ENCODE measurements at places on chromosomes 7 and 10. TPM values are rescaled to one million over a fixed set of nuclear protein-coding genes. Genes with fewer than 3 reads are reported as not detected.

DNA sequence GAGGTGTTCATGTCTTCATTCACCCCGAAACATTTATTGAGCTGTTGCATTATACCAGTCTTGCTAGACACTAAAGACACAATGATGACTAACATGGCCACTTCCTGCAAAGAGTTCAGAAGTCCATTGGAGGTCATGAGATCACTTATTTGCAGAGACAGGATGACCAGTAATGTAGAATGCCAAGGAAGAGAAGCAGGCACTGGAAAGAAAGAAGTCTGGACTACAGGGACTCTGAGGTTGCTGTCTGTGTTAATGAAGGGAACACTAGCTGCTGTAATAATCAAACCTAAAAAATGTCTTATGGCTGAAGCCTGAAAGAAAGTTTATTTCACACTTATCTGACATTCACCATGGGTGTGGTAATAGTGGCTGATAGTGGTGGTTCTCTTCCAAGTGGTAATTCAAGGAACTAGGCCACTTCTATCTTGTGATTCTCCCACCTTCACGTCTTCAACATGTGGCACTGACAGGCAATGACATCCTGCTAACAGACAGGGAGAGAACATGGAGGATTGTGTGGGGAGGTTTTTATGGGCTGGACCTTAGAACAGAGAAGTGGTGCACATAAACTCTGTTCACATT, 89.2 kb upstream of the MKLN1 start:
- no peak overlapping the region for H3K27ac ChIP-seq
- H3K4me1 ChIP-seq, result no peaks in the 10 kb centered on the region
- H3K27me3 ChIP-seq, result peaks cover 20% of the 10 kb centered on the region

- no peak for DNase-seq
- peaks cover 21% of the 10 kb centered on the region for H3K4me1 ChIP-seq
- no peaks in the 10 kb centered on the region for H3K27me3 ChIP-seq
- peak overlapping the region; percentile 85 for H3K4me3 ChIP-seq
- H3K27ac ChIP-seq, result peak overlapping the region; percentile 87
These were observed 846 bp downstream of the DNAJC1 start for GRCh38 chr10:22002591-22003176.

- H3K27me3 ChIP-seq, result no peaks in the 10 kb centered on the region
- H3K4me1 ChIP-seq, result peaks cover 22% of the 10 kb centered on the region
- H3K4me3 ChIP-seq, result no peak overlapping the region
These were observed 14.7 kb downstream of the KCTD7 start for GRCh38 chr7:66643395-66643794.

DNA sequence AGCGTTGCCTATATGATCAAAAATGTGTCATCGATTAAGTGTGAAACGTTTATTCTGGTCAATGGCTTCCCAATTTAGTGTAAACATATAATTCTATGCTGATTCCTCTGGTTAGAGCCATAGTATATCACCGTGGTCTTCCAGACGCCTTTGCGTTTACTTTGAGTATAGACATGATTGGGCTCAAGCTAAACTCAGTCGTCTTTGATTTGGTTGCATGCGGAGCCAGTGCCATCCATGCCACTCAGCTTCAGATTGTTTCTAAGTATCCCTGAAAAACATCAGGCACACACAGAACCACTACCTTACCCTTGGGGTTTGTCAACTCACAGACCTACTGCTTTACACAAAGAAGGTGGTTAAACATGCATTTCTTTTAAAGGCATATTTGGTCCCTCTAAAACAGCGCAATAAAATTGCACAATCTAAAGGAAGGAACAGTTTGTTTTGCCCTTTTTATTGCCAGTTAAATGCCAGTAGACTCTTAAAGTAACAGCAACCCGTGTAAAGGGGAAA, 273.6 kb upstream of the KLF6 start:
- H3K27ac ChIP-seq, result no peak overlapping the region
- DNase-seq, result no peak
- H3K4me3 ChIP-seq, result no peak overlapping the region

GRCh38 chr10:98340940-98341310, 72.9 kb upstream of the LOXL4 start:
- no peak overlapping the region for H3K27ac ChIP-seq
- DNase-seq, result no peak
- H3K27me3 ChIP-seq, result peaks cover 5% of the 10 kb centered on the region
- H3K4me3 ChIP-seq, result no peak overlapping the region
- no peaks in the 10 kb centered on the region for H3K36me3 ChIP-seq
- no peaks in the 10 kb centered on the region for H3K4me1 ChIP-seq

Gene PAPOLB
- total RNA-seq, result 0.25 TPM

DNA sequence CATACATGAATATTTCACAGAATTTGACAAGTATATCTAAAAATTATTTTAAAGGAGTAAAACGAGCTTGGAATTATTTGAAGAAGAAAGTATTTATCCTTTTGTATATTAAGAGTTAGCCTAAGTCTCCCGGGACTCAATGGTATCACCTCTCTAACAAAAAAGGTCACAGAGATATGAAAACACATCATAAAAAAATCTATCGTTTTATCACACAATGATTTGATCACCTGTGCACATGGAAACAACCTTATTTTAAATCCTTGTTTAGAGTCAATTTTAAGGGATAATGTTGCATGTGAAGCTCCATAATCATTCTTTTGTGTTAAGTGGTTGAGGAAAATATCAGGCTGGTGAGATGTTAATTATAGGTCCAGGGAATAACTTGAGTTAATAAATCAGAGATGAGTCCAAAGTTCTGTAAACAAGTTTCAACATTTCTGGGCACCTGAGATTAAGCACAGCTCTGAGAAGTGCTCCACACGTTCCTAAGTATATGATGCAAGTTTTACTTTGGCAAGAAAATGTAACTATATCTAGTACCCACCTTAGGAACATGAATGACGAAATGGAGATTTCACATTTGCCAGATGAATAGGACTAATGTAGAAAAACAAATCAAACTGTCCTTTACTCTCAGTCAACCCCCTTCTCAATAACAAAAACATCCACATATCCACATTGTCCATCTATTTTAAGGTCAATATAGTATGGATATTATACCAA, 148.5 kb upstream of the AKR1E2 start:
- no peaks in the 10 kb centered on the region for H3K36me3 ChIP-seq
- H3K27me3 ChIP-seq, result peaks cover 4% of the 10 kb centered on the region
- no peak for DNase-seq

DNA sequence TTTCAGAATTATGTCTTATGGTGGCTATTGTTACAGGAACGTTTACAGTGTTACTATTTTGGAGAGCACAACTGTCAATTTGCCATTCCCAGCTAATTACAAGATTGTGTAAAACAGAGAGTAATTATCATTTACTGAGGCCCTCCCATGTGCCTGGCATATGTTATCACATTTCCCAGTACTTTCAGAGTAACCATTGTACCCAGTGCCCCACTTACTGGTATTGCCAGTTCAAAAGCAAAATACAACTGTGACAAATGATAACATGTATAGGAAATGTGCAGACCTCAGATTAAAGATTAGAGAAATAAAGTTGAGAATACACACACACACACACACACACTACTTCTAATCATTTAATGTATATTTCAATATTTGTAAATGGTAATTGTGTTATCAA, 572.5 kb downstream of the POM121L12 start:
- H3K36me3 ChIP-seq, result no peaks in the 10 kb centered on the region
- no peak overlapping the region for H3K4me3 ChIP-seq
- no peak for DNase-seq
- H3K27me3 ChIP-seq, result no peaks in the 10 kb centered on the region

Gene PPA1
- 448 TPM for total RNA-seq

Gene C7orf33
- not detected for total RNA-seq

Gene ERVW-1
- total RNA-seq, result not detected

DNA sequence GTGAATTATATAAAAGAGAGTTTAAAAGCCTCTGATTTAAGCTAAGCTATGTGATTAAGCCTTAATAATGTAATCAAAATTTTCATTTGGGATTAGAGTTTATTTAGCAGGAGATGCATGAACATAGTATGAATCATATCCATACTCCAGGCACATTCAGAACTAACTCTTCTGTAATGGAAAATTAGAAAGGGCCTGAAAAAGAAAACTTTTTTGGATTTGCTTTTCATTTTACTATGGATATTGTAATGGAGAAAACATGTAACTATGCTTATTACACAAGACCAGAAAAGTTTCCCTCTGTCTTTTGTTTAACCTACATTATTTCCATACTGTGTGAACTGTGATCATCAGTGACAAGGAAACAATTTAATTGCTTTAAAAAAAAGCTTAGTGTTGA, 22.0 kb downstream of the TES start:
- peaks cover 33% of the 10 kb centered on the region for H3K4me1 ChIP-seq
- H3K27me3 ChIP-seq, result no peaks in the 10 kb centered on the region
- no peak overlapping the region for H3K4me3 ChIP-seq
- H3K27ac ChIP-seq, result no peak overlapping the region
- H3K36me3 ChIP-seq, result 0 out of 3 replicates have a peak, but pooled peaks cover 2% of the 10 kb centered on the region

DNA sequence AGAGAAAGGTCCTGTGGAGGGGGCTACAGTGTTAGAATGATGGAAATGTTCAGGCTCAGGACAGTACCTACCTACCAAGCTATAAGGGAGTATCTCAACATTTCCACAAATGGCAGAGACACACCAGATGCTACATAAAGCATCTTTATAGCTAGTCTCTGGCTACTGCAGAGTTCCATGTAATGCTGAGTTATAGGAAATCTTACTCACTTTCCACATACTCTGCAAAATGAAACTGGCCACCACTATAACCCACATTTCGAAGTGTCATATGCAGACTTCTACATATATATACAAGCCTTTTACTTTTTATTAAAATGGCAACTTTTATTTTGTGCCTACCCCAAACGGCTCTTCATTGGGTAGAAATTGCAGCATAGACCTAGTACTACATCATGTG, 85.5 kb downstream of the FAS start:
- no peaks in the 10 kb centered on the region for H3K27me3 ChIP-seq
- DNase-seq, result no peak
- H3K4me1 ChIP-seq, result peaks cover 10% of the 10 kb centered on the region
- H3K27ac ChIP-seq, result no peak overlapping the region
- no peaks in the 10 kb centered on the region for H3K36me3 ChIP-seq

GRCh38 chr7:85522070-85522469, 335.2 kb upstream of the SEMA3D start:
- H3K27ac ChIP-seq, result no peak overlapping the region
- no peak for DNase-seq
- no peaks in the 10 kb centered on the region for H3K4me1 ChIP-seq
- H3K4me3 ChIP-seq, result no peak overlapping the region
- H3K36me3 ChIP-seq, result no peaks in the 10 kb centered on the region

GRCh38 chr7:157392256-157393037, 55.6 kb downstream of the DNAJB6 start:
- H3K4me1 ChIP-seq, result peaks cover 20% of the 10 kb centered on the region
- H3K27ac ChIP-seq, result no peak overlapping the region
- H3K36me3 ChIP-seq, result peaks cover 73% of the 10 kb centered on the region

DNA sequence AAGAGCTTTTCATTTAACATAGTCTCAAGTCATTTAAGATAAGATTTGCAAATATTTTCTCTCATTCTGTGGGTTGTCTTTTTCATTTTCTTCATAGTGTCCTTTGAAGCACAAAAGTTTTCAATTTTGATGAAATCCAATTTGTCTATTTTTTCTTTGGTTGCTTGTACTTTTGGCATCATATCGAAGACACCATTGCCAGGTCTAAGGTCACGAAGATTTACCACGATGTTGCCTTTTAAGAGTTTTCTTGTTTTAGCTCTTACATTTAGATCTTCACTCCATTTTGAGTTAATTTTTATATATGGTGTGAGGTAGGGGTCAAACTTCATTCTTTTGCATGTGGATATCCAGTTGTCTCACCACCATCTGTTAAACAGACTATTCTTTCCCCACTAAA, 34.7 kb downstream of the TMEM270 start:
- H3K27me3 ChIP-seq, result peaks cover 38% of the 10 kb centered on the region
- no peaks in the 10 kb centered on the region for H3K36me3 ChIP-seq
- H3K4me1 ChIP-seq, result peaks cover 8% of the 10 kb centered on the region
- no peak overlapping the region for H3K27ac ChIP-seq
- no peak for DNase-seq

Measured in K562 (cell line).